Activated T-cell treated with anti-CD3 and anti-CD28 coated beads, Interleukin-2, amount 50 U/mL, for 48 hours (primary cell): ENCODE measurements at places on chromosomes 13 and 19.

GRCh38 chr13:104114101-104114500, 1047.9 kb upstream of the SLC10A2 start:
- DNase-seq, result no peak

DNA sequence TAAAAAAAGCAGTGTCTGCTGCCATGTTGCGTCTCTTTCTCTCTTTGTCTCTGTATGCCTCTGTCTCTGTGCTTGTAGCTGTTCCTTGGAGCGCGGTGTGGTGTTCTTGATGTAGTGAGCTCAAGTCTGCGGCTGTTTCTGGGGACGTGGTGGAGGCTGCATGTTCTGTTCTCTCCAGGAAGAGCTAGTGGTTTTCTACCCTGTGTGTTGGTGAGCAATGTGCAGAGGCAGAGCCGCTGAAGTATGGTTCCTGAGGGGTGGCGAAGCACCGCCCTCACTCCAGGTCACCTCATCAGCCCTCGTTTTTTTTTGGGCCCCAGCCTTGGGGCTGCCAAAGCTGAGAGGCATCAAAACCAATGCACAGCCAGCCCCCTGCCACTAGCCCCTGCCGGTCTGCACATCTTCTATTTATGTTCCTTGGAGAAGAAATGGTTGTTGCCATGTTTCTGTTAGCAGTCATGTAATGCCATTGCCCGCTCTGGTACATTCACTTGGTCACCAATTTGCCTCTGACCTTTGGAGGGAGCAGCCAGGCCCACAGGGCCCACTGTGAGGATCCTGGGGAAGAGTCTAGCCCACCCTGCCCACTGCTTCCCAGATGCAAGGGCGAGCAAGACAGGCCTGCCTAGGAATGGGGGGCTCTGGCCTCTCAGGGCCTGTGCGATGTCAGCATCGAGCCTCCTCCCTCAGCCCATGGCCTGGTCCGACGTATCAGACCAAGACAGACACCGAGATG, 7.2 kb downstream of the HNRNPL start:
- DNase-seq, result peak; percentile 66

GRCh38 chr13:82088781-82089180, 1747.9 kb upstream of the SPRY2 start:
- DNase-seq, result no peak

DNA sequence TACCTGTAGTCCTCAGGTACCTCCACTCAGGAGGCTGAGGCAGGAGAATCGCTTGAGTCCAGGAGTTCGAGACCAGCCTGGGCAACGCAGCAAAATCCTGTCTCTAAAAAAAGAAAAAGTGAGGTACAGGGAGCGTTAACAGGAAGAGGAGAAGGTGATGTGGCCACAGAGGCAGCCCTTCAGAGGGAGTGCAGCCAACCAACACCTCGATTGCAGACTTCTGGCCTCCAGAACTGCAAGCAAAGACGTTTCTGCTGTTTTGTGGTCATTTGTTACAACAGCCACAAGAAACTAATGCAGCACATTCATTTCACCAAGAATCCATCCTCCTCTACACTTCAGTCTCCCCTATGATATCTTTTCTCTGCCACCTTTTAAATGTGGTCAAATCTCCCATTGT, 145.2 kb downstream of the USP12 start:
- DNase-seq, result no peak

DNA sequence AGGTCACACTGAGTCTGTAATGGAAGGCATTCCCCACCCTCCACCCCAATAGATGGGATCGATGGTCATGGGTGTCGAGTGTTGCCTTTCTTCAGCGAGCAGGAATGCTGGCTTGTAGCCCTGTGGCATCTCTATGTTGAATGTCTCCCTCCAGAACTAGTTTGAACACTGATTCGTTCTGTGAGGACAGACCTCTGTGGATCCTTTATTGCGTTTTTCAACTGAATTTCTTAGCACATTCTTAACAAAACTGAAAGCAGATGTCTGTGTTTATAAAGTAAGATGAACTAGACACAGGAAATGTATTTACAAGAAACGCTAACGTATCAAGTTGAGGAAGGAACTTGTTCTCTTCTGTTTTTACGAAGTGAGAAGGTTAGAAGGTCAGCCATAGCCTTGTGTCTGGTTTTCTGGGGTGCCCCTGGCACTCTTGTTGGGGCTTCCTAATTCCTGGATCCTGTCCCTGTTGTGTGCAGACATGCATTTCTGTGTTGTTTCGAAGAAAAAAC, 36.8 kb upstream of the TM9SF2 start:
- no peak for DNase-seq

- no peak for DNase-seq
Measured at GRCh38 chr19:55258476-55258827, 365 bp downstream of the PPP6R1 start.

DNA sequence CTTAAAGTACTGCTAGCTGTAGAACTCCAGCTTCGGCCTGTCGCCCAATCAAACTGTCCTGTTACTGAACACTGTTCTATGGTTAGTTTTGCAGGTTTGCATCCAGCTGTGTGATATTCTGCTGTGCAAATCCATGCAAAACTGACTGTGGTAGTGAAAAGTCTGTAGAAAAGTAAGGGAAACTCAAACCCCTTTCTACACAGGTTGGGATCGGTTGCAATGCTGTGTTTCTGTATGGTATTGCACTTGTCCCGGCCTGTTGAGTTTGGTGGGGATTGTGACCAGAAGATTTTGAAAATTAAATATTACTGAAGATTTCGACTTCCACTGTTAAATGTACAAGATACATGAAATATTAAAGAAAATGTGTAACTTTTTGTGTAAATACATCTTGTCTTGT, 3.6 kb downstream of the MIR17HG start:
- DNase-seq, result no peak

DNA sequence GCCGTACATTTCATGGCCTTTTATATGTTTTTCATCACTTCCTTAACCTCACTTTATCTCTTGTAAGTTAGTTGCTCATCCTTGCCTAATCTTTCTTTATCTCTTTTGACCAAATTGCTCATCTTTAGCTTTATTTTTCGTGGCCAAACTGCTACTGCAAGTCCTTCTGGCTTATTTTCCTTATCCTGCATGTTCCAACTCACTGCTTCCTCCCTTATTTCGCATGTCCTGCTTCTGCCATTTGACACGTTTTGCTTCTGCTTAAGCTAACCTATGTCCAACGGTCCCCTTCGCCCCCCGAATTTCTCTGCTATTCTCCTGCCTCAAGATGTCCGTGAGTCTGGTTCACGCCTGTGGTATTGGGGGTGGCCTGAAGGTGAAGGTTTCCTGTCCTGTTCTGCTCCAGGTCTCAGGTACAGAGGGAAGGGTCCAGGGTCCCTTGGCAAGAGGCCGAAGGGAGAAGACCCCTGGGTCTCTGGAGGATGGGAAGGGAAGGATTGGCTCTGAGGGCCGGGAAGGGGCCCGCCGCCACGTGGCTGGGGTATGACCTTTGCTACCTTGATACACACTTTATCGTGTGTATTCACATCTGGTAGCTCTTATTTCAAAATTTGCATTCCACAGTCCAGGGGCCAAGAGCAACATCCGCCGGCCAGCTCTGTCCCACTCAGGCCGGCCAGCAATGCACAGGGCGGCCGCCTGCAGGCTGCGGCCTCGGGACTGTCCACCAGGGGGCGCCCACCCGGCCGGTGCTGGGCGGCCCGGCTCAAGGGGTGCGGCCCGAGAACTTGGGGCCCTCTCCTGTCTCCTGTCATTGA, 2.9 kb upstream of the C19orf85 start:
- peak; percentile 81 for DNase-seq

- no peak for DNase-seq
Measured at GRCh38 chr13:43041369-43041921, 18.1 kb downstream of the DNAJC15 start.

- no peak for DNase-seq
Measured at GRCh38 chr19:3575260-3575741, 2.6 kb downstream of the HMG20B start.

GRCh38 chr13:73608711-73609485, 525.3 kb downstream of the KLF12 start:
- no peak for DNase-seq

DNA sequence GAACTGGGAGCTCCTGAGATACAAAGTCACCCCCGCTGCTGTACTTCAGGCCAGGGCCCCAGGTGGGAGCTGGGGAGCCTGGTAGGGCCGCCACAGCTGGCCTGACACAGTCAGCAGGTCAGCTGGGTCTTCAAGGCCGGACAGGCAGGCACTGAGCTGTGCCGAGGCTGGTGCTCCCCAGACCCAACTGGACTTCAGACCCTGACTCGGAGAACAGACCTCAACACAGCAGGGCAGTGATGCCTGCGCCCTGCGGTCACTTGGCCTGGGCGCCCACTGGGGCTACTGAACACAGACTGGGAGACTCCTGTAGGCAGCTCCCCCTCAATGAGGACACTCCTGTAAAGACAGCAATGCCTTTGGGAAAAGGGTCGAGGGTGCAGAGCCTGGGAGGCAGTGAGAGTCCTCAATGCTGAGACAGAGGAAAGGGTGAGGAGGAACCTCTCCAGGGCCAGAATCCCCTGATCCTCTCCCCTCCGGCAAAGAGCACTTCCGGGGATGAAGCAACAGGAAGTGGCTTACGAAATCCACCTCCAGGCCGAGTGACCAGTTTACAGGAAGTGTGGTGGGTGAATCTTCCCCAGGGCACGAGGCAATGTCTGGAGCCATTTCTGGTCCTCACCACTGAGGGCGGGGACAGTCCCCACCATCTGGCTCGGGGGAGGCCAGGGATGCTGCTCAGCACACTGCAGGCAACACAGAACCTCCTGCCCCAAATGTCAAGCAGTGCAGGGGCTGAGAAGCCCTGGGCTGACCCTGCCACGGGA, 40.8 kb upstream of the ISYNA1 start:
- DNase-seq, result peak; percentile 84
